ENCODE measurements at places on chromosomes 13 and 19.

GRCh38 chr19:11663181-11663591, 65.9 kb downstream of the ZNF627 start:
- DNase-seq: no peak

GRCh38 chr19:17846146-17846545, 1.6 kb downstream of the JAK3 start:
- DNase-seq: peak; percentile 42

DNA sequence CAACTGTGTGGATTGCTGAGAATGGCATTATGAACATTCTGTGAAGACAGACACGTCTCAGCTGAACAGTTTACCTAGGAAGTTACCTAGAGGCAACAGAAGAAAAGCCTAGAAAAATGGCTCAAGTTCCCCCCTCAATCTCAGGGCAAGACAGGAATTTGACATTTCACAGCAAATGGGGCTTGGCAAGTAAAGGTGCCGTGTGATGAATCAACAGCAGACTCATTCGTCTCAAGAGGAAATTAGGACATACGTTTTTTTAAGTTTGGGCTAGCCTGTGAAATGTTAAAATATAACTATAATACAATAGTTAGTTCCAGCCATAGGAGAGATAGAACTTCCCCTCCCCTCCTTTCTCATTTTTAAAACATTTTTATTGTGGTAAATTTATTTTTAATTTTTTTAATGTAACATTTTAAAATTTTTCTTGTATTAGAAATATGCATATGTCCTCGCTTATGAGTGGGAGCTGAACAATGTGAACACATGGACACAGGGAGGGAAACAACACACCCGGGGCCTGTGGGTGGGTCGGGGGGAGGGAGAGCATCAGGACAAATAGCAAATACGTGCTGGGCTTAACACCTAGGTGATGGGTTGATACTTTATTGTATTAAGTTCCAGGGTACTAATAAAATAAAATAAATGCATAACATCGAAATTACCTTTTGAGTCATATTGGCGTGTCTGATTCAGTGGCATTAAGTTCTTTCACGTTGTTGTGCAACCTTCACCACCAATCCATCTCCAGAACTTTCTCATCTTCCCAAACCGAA, 116.0 kb downstream of the COL4A2 start:
- no peak for DNase-seq

- DNase-seq: no peak
Observed at GRCh38 chr19:14187561-14187960, 18.4 kb downstream of the ADGRL1 start.

DNA sequence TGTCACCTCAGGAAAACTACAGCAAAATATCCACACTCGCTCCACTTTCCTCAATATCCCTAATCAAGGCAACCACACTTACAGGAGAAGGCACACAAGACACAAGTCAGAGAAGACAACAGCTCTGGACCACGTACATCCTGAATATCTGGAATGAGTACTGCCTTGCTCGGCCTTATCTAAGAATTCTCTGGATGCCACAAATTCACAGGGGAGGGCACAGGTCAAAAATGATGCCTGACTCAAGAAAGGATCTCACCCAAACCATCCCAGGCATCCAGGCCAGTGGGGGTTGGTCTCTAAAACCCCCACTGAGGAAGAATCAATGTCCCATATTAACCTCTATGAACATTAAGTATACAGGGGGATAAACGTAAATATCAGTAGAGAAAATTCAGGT, 29.9 kb downstream of the ATP7B start:
- DNase-seq: no peak

DNA sequence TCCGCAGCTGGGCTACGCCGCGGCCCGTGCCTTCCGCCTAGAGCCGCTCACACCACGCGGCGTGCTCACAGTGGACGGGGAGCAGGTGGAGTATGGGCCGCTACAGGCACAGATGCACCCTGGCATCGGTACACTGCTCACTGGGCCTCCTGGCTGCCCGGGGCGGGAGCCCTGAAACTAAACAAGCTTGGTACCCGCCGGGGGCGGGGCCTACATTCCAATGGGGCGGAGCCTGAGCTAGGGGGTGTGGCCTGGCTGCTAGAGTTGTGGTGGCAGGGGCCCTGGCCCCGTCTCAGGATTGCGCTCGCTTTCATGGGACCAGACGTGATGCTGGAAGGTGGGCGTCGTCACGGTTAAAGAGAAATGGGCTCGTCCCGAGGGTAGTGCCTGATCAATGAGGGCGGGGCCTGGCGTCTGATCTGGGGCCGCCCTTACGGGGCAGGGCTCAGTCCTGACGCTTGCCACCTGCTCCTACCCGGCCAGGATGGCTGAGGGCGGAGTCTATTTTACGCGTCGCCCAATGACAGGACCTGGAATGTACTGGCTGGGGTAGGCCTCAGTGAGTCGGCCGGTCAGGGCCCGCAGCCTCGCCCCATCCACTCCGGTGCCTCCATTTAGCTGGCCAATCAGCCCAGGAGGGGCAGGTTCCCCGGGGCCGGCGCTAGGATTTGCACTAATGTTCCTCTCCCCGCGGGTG, 7.4 kb downstream of the DBP start:
- DNase-seq: no peak

DNA sequence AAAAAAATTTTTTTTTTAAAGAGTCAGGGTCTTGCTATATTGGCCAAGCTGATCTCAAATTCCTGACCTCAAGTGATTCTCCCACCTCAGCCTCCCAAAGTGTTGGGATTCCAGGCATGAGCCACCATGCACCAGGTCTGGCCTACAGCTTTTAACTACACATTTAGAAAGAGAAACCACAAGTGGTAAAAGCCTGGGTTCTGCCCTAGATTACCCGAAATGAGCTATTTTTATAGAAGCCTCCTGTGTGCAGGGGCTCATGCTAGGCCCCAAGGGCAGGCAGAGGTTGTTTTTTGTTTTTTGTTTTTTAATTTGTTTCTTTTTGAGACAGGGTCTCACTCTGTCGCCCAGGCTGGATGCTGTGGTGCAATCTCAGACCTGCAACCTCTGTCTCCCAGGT, 14.0 kb upstream of the MYADM start:
- no peak for DNase-seq

GRCh38 chr19:50047671-50048070, 21.9 kb downstream of the ZNF473 start:
- DNase-seq: no peak

GRCh38 chr13:60973529-60973928, 442.1 kb downstream of the PCDH20 start:
- no peak for DNase-seq

GRCh38 chr13:79992111-79992510, 348.8 kb downstream of the SPRY2 start:
- DNase-seq: no peak

DNA sequence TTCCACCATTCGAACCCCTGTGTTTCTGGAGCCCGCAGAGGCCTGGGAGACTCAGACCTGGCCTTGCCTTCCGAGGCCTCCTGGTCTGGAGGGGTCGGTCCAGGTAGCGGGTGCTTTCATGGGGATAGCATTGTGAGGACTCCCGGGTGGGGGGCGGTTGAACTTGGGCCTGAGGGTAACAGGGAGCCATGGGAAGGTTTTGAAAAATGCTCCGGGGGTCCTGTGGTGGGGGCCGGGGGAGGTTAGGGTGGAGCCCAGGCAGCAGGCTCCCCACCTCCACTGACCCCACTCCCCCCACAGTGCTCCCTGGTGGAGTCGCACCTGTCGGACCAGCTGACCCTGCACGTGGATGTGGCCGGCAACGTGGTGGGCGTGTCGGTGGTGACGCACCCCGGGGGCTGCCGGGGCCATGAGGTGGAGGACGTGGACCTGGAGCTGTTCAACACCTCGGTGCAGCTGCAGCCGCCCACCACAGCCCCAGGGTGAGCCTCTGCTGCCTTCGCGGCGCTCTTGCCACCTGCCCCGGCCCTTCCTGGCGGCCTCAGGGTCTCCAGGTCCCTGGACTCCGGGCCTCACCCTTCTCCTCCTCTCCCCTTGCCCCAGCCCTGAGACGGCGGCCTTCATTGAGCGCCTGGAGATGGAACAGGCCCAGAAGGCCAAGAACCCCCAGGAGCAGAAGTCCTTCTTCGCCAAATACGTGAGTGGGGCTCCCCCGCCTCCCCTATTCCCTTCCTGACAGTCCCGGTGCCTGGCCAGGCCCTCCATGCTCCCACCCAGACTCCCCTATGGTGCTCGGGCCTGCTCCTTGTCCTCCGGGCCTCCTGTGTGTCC, 3.8 kb upstream of the GARIN5A start:
- DNase-seq: no peak

GRCh38 chr19:10146142-10146541, 26.4 kb upstream of the EIF3G start:
- no peak for DNase-seq

GRCh38 chr19:3350014-3350663, 16.2 kb upstream of the NFIC start:
- no peak for DNase-seq

DNA sequence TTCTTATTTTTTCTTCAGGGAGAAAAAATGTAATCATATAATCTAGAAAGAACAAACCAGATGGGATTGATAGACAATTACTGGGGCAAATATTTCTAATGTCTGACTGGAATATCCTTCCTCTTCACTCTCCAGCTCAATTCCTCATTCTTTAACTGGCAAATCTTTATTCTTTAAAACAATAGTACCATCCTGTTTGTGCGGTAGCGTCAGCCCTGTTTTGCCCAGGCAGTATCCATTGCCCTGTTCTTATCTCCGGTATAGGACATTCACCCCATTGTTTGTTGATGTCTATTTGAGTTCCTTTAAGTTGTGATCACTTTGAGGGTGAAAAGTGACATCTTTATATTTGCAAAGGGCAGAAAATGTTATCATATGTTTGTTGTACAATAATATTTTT, 185.4 kb downstream of the POSTN start:
- DNase-seq: no peak

GRCh38 chr19:57947088-57947418, 453 bp downstream of the ZNF256 start:
- no peak for DNase-seq

DNA sequence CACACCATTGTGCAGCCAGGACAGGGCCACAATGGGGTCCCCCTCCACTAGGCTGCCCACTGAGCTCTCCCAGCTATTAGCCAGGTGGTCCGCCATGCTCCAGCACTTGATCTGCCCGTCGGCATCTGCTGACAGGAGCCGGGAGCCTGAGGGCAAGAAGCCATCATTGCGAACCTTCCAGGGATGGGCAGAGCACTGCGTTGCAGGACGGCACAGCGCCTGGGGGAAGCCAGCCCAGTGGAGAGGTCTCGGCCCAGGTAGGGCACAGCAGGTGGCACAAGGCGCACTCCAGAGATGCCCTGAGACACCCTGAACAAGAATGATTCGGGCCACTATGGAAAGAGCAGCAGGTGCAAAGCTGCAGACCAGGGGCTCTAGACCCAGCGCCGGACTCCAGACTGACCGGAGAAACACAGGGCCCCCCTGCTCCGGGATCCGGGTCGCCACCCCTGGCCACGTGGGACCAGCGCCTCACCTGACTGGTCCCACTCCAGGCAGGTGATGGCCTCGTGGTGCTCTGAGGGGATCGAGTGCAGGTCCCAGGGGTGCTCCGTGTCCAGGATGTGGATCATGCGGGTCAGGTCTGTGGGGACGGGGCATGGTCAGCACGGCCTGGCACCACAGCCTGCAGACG, 3.2 kb downstream of the MED16 start:
- no peak for DNase-seq

GRCh38 chr13:91134803-91135184, 212.7 kb upstream of the MIR17HG start:
- DNase-seq: no peak

- DNase-seq: no peak
Observed at GRCh38 chr13:43924549-43925245, 45.0 kb downstream of the LACC1 start.

DNA sequence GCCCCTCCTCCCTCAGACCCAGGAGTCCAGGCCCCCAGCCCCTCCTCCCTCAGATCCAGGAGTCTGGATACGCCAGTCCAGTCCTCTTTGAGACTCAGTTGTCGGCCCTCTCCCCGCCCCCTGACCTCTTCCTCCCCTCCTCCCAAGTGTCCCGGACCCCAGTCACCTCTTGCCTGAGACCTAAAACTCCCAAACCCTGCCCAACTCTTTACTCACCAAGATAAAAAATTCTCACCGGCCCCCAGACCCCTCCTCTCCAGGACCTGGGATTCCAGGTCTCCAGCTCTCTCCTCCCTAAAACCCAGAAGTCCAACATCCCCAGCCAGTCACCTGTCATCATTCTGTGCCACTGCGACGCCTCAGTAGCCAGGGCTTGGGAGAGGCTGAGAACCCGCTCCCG, 1.4 kb upstream of the HSD17B14 start:
- no peak for DNase-seq

DNA sequence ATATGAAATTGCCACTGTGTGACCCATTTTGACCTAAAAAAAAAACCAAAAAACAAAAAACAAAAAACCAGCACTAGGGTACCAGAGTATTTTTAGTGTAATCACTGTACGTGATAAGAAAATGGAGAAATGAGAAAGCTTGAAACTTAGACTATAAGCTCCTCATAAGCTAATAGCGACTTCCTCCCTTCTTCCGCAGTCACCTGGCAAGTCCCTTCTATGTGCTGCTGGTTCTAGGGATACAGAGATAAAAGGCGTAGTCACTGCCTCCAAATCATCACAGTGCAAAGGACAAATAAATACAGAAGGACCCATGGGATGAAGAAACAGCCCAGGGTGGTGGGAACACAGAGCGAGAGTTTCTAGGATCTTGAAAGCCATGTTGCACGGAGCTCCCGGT, 190.3 kb downstream of the TM9SF2 start:
- DNase-seq: no peak

GRCh38 chr19:39390451-39390750, 505 bp downstream of the PAF1 start:
- peak; percentile 78 for DNase-seq

- no peak for DNase-seq
Observed at GRCh38 chr19:35228177-35228930, at the start of gene FAM187B. TSS of gene FAM187B (minus strand) at chr19:35228739. CDS start at chr19:35228680, 59 bp downstream.

- no peak for DNase-seq
Observed at GRCh38 chr13:111020021-111020420, 95.1 kb upstream of the ARHGEF7 start.

DNA sequence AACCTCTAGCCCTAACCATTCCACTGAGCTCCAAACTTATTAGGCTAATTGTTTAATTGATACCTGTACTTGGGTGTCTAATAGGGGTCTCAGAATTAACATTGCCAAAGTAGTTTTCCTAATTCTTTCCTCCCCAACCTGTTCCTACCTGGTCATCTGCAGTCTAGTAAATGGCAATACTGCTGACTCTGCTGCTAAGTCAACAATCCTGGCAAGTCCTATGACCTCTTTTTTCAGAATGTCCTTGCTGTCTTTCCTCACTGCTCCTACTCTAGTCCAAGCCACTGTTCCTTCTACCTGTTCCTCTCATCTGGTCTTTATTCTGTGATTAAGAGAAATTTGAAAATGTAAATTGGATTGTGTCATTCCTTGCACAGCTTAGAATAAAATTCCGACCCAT, 143.9 kb downstream of the MTUS2 start:
- no peak for DNase-seq
